Calu3 (cell line): ENCODE measurements at places on chromosomes 7 and 10. TPM values are rescaled to one million over a fixed set of nuclear protein-coding genes. Genes with fewer than 3 reads are reported as not detected.
A peak's percentile ranks its signal among the peaks of the same experiment; 100 is the strongest.

DNA sequence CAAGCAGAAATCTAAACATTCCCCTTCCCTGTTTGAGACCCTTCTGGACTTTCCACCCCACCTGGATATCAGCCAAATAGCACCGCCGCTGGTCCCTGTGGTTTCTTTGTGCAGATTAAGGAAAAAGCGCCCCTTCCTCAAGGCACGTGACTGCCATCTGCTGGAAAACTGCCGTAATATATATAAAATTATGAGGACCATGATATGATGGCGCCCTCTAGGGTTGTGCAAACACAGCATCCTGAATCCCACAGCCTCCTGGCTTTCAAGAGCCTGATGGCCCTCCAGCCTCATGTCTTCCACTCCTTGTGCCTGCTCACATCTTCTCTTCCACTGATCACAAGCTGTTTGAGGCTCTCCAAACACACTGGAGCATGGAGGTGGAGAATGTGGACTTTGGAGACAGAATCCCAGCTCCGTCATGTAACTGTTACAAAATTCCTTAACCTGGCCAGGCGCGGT lies 121.3 kb downstream of the MYL10 start:
- peaks cover 46% of the 10 kb centered on the region for H3K27me3 ChIP-seq
- no peaks in the 10 kb centered on the region for H3K36me3 ChIP-seq
- peaks cover 10% of the 10 kb centered on the region for H3K4me1 ChIP-seq
- no peak overlapping the region for H3K4me3 ChIP-seq

DNA sequence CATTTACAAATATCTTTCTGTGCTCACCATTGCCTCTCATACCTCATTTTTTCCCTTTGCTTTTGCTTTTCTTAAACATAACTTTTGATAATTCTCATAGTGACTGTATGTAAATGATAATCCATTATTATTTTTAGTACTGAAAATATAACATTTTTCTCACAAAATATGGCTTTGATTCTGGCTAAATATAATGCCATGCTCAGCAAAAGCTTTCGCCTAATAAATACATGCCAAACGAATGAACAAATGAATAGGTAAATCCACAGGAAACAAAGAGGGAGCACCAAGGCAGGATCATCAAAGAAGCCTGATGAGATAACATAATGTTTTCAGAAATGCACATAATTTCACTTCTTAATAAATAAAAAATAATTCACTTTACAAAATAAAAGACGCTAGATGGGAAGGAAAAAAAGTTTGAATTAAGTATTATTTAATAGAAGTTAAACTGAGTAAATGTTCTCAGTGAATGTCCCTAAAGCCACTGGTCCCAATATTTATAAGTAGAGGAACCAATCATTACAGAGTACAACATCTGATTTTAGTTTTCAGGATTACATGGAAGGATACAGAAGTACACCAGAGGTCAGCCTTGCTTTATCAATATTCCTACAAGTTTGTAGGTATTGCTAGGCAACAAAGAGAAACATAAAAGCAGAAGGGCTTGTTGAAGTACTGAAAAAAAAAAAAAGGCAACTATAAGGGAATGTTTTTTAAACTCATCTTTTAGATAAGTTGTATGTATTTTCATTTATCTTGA lies 52.3 kb downstream of the RNLS start:
- no peak overlapping the region for H3K4me3 ChIP-seq
- DNase-seq, result no peak
- H3K36me3 ChIP-seq, result no peaks in the 10 kb centered on the region
- no peak overlapping the region for H3K27ac ChIP-seq
- H3K4me1 ChIP-seq, result peaks cover 8% of the 10 kb centered on the region
- H3K27me3 ChIP-seq, result no peaks in the 10 kb centered on the region

- no peak for DNase-seq
- H3K4me1 ChIP-seq, result no peaks in the 10 kb centered on the region
- H3K36me3 ChIP-seq, result no peaks in the 10 kb centered on the region
- H3K27ac ChIP-seq, result no peak overlapping the region
These were observed 14.0 kb downstream of the ZCCHC24 start for GRCh38 chr10:79431428-79431827.

GRCh38 chr7:155340721-155341120 lies 43.0 kb downstream of the INSIG1 start:
- peaks cover 66% of the 10 kb centered on the region for H3K27me3 ChIP-seq
- no peak overlapping the region for H3K4me3 ChIP-seq
- H3K36me3 ChIP-seq, result no peaks in the 10 kb centered on the region
- no peaks in the 10 kb centered on the region for H3K4me1 ChIP-seq

Gene PON3
- 5.3 and 6.5 TPM in 2 replicates for total RNA-seq

- no peak overlapping the region for H3K27ac ChIP-seq
- H3K4me1 ChIP-seq, result no peaks in the 10 kb centered on the region
- no peaks in the 10 kb centered on the region for H3K27me3 ChIP-seq
- no peak overlapping the region for H3K4me3 ChIP-seq
- H3K36me3 ChIP-seq, result peaks cover 4% of the 10 kb centered on the region
These were observed 28.8 kb downstream of the XPNPEP1 start for GRCh38 chr10:109894516-109894915.

Gene ACSL5
- total RNA-seq, result 35.3 and 59.2 TPM in 2 replicates

- H3K27me3 ChIP-seq, result no peaks in the 10 kb centered on the region
- no peak within 1 kb of the TSS for H3K27ac ChIP-seq
- H3K36me3 ChIP-seq, result no peaks in the 10 kb centered on the region
- no peak within 1 kb of the TSS for H3K4me3 ChIP-seq
- H3K4me1 ChIP-seq, result peaks cover 7% of the 10 kb centered on the region
These were observed at the start of gene MYPN for GRCh38 chr10:68109331-68109730. TSS of gene MYPN (plus strand) at chr10:68109488. CDS start at chr10:68121439, 11,951 bp downstream.

- no peak within 1 kb of the TSS for H3K27ac ChIP-seq
- peak within 1 kb of the TSS; percentile 53 for H3K4me3 ChIP-seq
- DNase-seq, result peak; percentile 76
- H3K27me3 ChIP-seq, result peaks cover 48% of the 10 kb centered on the region
These were observed at the start of gene PTPRN2 for GRCh38 chr7:158587162-158588084. TSS of gene PTPRN2 (minus strand) at chr7:158587823.

GRCh38 chr10:46017733-46018132 lies 12.7 kb downstream of the NCOA4 start:
- DNase-seq, result no peak
- H3K4me1 ChIP-seq, result peaks cover 55% of the 10 kb centered on the region
- H3K27me3 ChIP-seq, result no peaks in the 10 kb centered on the region
- no peak overlapping the region for H3K4me3 ChIP-seq

Gene TMEM60
- 9.6 and 12.5 TPM in 2 replicates for total RNA-seq

DNA sequence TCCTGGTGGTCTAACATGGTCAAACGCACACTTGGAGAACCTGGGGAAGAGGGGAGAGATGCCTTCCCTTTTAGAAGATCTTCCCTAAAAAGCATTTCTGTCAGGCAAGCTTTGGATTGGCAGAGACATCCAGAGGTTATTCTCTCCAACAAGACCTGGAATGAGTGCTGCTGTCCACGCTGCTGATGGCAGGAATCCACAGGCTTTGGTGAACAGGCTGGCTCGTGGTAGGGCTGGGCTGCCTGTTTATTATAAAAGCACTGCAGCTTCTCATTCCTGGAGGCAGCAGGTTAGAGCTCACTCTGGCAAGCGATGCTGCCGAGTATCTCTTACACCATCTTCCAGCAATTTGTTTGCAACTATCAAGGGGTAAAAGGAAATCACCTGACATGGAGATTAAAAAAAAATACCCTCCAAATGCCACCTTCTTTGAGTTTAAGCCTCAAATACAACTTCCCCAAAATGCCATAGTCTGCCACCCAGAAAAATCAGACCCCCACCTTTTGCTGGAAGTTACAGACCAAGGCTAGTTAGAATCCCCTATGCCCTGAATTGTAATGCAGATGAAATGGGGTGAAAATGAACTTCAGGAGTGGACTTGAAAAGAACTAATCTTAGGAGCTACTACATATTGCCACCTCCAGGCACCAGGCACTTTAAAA lies 152.1 kb upstream of the KMT2E start:
- H3K27me3 ChIP-seq, result peaks cover 46% of the 10 kb centered on the region
- no peaks in the 10 kb centered on the region for H3K36me3 ChIP-seq
- H3K27ac ChIP-seq, result no peak overlapping the region
- H3K4me1 ChIP-seq, result no peaks in the 10 kb centered on the region
- H3K4me3 ChIP-seq, result no peak overlapping the region

Gene FGL2
- total RNA-seq, result 0.14 TPM in 1 of 2 replicates, not detected in the other

Gene ACBD7
- 8.2 and 10.0 TPM in 2 replicates for total RNA-seq

- no peaks in the 10 kb centered on the region for H3K36me3 ChIP-seq
- H3K4me1 ChIP-seq, result no peaks in the 10 kb centered on the region
- H3K27ac ChIP-seq, result no peak overlapping the region
- peak; percentile 6 for DNase-seq
- no peaks in the 10 kb centered on the region for H3K27me3 ChIP-seq
These were observed 146.5 kb downstream of the TMEM178B start for GRCh38 chr7:141220263-141220880.

Gene MOGAT3
- not detected in 2 replicates for total RNA-seq

- DNase-seq, result no peak
- H3K36me3 ChIP-seq, result peaks cover 28% of the 10 kb centered on the region
- H3K27ac ChIP-seq, result peak overlapping the region; percentile 3
- H3K27me3 ChIP-seq, result no peaks in the 10 kb centered on the region
- H3K4me3 ChIP-seq, result no peak overlapping the region
These were observed 64.4 kb downstream of the EGFR start for GRCh38 chr7:55083206-55083605.

DNA sequence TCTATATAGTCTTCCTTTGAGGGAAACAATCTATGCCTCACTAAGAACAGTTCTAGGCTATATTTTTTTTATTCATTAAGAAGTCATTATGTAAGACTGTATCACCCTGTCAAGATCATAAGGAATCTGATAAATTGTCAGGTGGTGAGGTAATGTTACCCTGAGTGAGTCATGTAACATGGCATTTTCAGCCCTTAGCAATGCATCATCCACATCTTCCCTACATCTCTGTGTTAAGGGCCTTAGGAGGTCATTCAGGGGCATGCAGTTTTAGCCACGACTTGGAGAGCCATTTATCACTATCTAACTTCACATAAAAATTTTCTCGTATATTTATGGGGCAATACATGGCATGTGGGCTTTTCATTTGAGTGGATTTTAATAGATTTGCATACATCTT lies 924.5 kb upstream of the MBL2 start:
- H3K4me1 ChIP-seq, result no peaks in the 10 kb centered on the region
- no peak for DNase-seq
- no peak overlapping the region for H3K27ac ChIP-seq
- H3K36me3 ChIP-seq, result no peaks in the 10 kb centered on the region
- no peak overlapping the region for H3K4me3 ChIP-seq

Gene CALCR
- total RNA-seq, result not detected in 2 replicates

Gene AFAP1L2
- total RNA-seq, result 0.76 and 1.1 TPM in 2 replicates

Gene OPN1SW
- not detected in 2 replicates for total RNA-seq

Gene AGR2
- 378 and 444 TPM in 2 replicates for total RNA-seq

- DNase-seq, result no peak
- no peaks in the 10 kb centered on the region for H3K4me1 ChIP-seq
- no peak overlapping the region for H3K4me3 ChIP-seq
- H3K27me3 ChIP-seq, result no peaks in the 10 kb centered on the region
- no peak overlapping the region for H3K27ac ChIP-seq
These were observed 298.5 kb downstream of the NEBL start for GRCh38 chr10:20598590-20598989.

DNA sequence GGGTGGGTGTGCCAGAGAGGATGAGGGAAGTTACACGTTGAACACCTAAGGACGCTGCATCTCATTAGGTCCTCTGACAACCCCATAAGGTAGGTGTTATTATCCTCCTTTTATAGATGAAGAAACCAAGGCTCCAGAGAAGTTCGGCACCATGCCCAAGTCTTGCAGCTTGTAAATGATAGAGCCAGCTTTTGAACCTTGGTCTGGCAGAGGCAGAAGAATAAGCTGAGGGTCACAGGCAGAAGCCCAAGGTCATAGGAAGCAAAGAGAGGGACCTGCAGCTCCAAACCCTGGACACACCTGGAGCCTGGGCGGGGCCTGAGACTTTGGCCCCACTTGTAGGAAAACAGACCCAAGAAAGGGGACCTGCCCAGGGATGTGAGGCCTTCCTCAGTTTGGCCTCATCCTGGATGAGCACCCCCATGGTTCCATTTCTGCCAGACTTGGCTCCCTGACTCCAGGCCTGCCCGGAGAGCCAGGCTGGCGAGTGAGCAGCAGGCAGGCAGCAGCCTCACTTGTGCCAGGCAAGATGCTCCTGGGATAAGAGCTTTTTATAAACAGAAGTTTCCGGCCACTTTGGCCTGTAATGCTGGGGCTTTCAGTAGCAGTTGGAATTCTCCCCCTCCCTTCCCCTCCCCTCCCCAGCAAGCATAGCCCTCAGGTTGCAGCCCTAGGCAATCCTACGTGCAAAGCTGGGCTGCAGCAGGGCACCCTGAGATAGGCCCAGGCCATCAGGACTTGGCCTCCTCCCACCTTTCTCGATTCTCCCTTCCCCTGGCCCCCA lies 2.4 kb downstream of the KCNH2 start:
- no peak for DNase-seq
- H3K4me3 ChIP-seq, result peak overlapping the region; percentile 79
- H3K36me3 ChIP-seq, result peaks cover 12% of the 10 kb centered on the region
- H3K27me3 ChIP-seq, result peaks cover 76% of the 10 kb centered on the region
- H3K4me1 ChIP-seq, result peaks cover 8% of the 10 kb centered on the region
- H3K27ac ChIP-seq, result no peak overlapping the region

- no peaks in the 10 kb centered on the region for H3K36me3 ChIP-seq
- DNase-seq, result no peak
- no peaks in the 10 kb centered on the region for H3K27me3 ChIP-seq
- no peak overlapping the region for H3K4me3 ChIP-seq
These were observed 286.5 kb upstream of the SORCS1 start for GRCh38 chr10:107451047-107451446.

GRCh38 chr10:110209926-110210673 lies 2.7 kb downstream of the MXI1 start:
- H3K4me1 ChIP-seq, result peaks cover 26% of the 10 kb centered on the region
- peak overlapping the region; percentile 87 for H3K27ac ChIP-seq
- H3K4me3 ChIP-seq, result peak overlapping the region; percentile 81
- no peak for DNase-seq

DNA sequence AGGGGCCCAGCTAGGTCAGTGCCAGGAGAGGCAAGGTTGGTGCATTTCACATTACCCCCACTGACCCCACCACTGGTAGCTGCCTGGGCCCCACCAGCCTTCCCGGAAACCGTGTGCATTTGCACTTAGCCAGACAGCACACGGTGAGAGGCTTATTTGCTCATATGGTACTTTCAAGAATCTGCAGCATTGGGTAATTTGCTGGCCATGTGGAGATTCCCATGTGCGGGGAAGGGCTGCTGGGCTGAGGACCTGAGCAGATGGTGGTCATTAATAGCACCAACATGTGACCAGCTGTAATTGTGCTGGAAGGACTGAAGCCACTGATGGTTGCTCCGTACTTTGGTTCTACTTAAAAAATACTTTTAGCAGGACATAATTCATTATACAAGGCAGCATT lies 323.8 kb downstream of the DPP6 start:
- no peaks in the 10 kb centered on the region for H3K27me3 ChIP-seq
- DNase-seq, result no peak
- no peaks in the 10 kb centered on the region for H3K4me1 ChIP-seq

Gene GNAT3
- total RNA-seq, result not detected in 2 replicates

Gene MIOS
- total RNA-seq, result 38.2 and 46.5 TPM in 2 replicates

Gene COA1
- total RNA-seq, result 101 and 109 TPM in 2 replicates

- no peaks in the 10 kb centered on the region for H3K4me1 ChIP-seq
- peaks cover 5% of the 10 kb centered on the region for H3K36me3 ChIP-seq
- peaks cover 5% of the 10 kb centered on the region for H3K27me3 ChIP-seq
- H3K4me3 ChIP-seq, result no peak overlapping the region
- H3K27ac ChIP-seq, result no peak overlapping the region
- DNase-seq, result no peak
These were observed 9.4 kb downstream of the NODAL start for GRCh38 chr10:70432101-70432500.

GRCh38 chr10:58027426-58027825 lies 240.3 kb downstream of the IPMK start:
- H3K27ac ChIP-seq, result no peak overlapping the region
- peaks cover 30% of the 10 kb centered on the region for H3K4me1 ChIP-seq
- H3K36me3 ChIP-seq, result peaks cover 8% of the 10 kb centered on the region
- H3K27me3 ChIP-seq, result no peaks in the 10 kb centered on the region
- no peak for DNase-seq

- no peak overlapping the region for H3K27ac ChIP-seq
- DNase-seq, result no peak
- peaks cover 42% of the 10 kb centered on the region for H3K27me3 ChIP-seq
- H3K4me3 ChIP-seq, result no peak overlapping the region
- H3K36me3 ChIP-seq, result peaks cover 4% of the 10 kb centered on the region
These were observed 3.8 kb downstream of the PLCE1 start for GRCh38 chr10:93997546-93997945.
